ENCODE measurements at places on chromosomes 6 and 20.
A peak's percentile ranks its signal among the peaks of the same experiment; 100 is the strongest.

DNA sequence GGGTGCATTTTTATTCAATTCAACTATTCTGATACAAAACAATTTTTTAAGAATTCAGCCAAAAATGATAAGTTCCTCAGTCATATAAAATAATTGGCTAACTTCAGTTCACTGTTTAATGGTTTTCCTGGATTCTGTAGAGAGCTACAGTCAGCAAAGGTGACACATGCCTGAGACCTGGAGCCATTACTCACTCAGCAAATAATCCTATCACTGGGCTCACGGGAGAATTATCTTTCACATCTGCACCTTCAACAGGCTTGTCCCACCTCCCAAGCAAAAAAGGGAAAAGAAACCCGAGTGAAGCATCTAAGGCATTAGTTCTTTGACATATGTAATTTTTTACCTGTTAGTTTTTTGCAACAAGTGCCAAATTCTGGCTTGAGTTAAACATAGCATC, 34.9 kb upstream of the FOXA2 start:
- DNase-seq = peak; percentile 12

DNA sequence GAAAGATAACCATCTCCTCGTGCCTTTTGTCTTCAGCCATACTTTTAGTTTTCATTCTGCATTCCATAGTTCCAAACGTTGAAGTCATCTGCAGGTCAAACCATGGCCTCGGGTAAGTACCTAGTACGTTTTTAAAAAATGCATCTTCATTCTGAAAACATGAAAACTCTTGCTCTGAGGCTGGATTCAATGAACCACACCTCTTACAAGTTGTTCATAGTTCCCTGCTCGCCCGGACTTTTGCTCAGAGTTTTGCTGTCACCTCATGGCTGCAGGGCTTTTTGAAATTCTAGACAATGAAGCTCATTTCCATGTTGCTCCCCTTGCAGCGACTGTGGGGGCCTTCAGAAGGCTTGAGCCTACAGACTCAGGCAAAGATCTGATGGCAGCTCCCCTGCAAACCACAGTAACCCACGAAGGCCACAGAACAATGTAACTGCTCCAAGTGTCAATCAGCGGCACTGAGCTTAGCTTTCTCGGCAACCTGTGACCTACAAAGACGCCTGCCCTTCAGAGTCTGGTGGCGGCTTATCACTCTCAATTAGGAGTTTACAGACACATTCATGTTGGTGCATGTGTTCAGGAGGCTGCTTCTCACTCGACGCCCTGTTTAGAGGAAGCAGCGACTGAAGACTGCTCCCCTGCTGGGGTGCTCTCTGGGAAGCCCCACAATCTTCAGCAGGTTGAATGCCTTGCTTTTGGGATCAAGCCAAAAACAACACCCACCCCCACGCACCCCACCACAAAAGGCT, 61.2 kb downstream of the FOXC1 start:
- DNase-seq = no peak

DNA sequence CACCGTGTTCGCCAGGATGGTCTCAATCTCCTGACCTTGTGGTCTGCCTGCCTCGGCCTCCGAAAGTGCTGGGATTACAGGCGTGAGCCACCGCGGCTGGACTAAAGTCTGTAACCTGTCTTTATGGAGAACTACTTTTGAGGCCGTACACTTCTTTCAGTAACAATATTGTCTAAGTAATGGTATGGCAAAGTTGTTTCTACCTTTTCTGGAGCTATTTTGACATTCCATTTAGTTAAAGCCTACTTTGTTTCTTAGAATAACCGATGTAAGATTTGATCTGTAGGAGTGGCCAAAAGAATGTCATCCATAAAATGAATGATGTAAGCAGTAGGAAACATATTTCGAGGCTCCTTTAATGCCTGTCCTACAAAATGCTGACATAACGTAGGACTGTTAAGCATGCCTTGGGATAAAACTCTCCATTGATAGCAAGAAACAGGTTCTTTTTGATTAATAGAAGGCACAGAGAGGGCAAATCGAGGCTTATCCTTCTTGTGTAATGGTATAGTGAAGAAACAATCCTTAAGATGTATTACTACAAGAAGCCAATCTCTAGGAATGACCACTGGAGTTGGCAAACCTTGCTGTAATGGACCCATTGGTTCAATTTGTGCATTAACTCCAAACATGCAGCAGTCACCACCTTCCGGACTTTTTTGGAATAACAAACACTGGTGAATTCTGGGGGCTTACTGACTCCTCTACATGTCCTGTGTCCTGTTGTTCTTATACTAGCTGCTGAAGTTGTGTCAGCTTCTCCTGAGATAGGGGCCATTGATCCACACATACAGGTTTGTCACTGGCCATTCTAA, 35.9 kb downstream of the HLA-DRA start:
- DNase-seq = no peak

GRCh38 chr6:161242779-161243693, 30.8 kb downstream of the AGPAT4 start:
- DNase-seq = no peak

GRCh38 chr6:72589096-72589495, 32.8 kb upstream of the KCNQ5 start:
- DNase-seq = no peak

GRCh38 chr6:133710826-133711225, 178.1 kb upstream of the TCF21 start:
- DNase-seq = no peak

DNA sequence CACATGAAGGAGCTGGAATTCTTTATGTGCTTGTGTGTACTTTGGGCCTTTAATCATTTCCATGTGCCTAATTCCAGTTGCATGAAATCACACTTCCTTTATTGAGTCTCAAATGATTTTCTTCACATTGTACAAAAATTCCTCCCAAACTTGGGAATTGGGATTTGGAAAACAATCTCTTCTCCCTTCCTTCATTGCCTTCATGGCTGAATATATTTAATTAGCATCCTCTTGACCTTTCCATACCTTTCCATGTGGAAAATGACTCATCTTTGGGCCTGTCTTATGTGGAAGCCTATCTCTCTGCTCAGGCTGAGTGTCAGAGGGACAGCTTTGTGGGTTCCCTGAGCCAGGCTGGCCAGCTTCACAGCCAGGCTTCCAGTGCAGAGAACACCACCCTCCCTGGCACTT, 33.0 kb upstream of the CDH4 start:
- no peak for DNase-seq

GRCh38 chr6:113755449-113756289, 101.5 kb upstream of the MARCKS start:
- DNase-seq = no peak

- no peak for DNase-seq
Observed at GRCh38 chr6:139017227-139017626, 11.3 kb upstream of the ABRACL start.

DNA sequence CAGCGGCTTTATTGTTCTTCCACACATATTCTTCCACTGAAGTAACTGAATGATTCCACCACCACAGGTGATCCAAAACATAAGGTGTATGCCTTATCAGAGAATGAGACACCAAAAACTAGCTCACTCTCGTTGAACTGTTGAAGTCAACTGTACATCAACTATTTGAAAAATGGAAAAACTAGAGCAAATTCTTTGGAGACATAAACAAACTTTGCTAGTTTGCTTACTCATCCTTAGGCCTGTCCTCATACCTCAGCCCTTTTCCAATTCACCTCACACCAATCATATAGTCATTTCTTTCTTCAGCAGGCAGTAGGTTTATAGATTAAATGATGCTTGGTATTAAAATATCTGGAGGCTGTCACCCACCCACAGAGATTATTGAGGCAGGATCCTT, 77.1 kb upstream of the RNF217 start:
- DNase-seq = no peak

GRCh38 chr6:165717732-165718465, 54.9 kb upstream of the PDE10A start:
- DNase-seq = no peak

DNA sequence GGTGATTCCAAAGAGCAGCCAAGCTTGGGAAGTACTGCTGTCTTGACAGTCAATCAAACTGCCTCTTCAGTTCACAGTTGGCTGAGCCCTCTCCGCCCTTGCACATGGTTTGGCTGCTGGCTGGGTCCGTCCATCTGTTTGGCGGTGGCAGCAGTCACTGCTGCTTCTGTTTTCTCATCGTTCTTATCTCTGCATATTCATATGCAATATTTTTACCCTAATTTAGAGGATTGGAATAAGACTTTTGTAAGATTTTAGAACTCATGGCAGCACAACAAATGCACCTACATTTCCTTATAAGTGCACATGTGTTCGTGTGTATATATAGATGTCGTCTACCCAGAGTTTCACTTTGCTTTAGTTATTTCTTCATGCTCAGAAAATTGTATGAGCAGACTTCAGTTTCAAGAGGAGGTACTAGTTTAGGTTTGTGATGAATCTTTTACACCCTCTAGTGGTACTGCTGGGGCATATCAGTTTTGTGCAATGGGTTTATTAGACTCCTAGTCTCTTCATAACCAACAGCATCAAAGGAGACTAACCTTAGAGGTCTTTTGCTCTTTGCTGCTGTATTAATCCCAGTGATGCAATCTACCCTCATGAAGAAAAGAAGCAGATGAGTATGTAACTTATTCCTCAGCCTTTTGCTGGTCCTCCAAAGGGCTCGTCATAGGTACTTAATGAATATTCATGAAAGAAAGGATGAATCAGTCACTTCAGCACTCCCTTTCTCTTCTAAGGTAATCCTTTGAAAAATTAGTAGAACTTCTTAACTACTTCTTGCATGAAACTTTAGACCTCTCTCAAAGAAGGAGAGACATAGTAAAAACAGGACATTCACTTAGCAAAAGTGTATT, 44.3 kb downstream of the KHDC1L start:
- peak; percentile 79 for DNase-seq

DNA sequence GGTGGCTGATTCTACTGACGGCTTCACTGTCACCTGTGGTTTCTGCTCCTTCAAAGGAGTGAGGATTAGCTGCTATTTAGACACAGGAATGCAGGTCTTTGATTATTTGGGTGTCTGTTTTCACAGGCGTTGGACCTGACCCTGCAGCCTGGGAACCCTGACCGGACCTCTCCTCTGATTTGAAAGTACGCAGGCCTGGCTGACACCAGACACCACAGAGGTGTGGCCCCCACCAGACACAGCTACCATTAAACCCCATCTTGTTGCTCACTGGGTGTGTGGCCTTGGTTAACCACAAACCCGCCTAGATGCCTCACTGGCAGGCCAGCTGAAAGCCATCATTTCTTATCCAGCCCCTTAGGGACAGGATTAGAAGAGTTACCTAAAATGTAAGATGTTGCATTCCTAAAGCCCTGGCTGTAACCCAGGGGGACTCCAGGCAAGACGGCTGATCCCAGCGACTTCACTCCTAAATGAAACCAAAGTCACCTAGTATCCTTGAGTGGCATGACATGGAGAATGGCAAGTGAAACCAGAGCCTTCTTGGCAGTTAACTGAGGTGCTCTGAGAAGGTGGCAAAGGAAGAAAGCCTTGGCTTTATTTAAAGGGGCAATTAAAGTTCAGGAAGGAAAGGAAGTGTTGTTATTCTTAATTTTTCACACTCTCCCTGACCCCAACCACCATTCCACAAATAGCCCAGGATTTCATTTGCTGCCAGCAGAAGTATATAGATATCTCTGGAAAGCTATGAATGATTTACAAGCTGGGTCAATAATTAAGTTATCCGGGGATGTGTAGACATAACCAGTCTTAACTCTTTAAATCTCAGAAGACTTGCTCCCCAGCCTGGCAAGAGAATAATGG, 169.9 kb downstream of the QRSL1 start:
- no peak for DNase-seq

GRCh38 chr6:38234934-38235682, 404.6 kb downstream of the BTBD9 start:
- peak; percentile 72 for DNase-seq

DNA sequence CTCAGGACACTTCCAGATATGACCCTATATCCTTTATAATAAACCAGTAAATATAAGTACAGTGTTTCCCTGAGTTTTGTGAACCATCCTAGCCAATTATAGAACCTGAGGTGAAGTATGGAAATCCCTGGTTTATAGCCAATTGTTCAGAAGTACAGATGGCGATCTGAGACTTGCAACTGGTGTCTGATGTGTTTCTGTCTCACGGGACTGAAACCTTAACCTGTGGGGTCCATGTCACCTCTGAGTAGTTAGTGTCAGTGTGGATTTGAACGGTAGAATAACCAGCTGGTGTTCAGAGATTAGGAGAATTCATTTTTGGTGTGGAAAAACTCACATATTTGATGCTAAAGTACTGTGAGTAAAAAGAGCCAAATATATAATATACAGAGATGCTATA, 606.6 kb downstream of the MAFB start:
- DNase-seq = no peak

Measured in NCI-H82 (cell line).